ENCODE measurements at places on chromosomes 5 and 9.

DNA sequence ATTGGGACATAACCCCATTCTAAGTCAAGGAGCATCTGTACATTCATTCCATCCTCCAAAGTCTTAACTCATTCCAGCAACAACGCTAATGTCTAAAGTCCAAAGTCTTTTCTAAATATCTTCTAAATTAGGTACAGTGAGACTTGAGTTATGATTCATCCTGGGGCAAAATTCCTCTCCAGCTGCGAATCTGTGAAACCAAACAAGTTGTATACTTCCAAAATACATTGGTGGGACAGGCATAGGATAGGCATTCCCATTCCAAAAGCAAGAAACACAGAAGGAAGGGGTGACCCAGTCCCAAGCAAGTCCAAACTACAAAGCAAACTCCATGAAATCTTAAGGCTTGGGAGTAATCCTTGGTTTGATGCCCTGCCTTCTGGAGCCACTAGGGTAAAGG is 97.6 kb upstream of the FANCC start:
- no peak for DNase-seq

- DNase-seq = no peak
Measured at GRCh38 chr5:163914910-163915309, 409.5 kb downstream of the MAT2B start.

DNA sequence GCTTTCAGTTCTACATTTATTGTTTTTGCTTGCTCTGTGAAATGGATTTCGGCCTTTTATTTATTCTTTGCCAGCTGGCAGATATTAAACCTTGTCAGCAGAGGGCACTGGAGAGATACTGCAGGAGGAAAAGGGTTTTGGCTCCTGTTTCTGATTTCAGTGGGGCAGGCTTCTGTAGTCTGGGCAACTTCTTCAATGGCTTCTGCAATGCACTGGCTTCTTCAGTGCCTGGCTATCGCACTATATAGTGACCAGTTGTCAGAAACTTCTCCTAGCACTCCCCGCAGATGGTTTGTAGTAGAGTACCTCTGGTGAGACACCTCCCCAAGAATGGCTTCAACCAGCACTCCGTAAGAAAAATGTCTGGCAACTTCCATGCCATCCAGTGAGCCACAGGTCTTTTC is 3.2 kb upstream of the NFX1 start:
- DNase-seq = peak; percentile 79

- DNase-seq = no peak
Measured at GRCh38 chr9:85528607-85529006, 213.1 kb downstream of the AGTPBP1 start.

DNA sequence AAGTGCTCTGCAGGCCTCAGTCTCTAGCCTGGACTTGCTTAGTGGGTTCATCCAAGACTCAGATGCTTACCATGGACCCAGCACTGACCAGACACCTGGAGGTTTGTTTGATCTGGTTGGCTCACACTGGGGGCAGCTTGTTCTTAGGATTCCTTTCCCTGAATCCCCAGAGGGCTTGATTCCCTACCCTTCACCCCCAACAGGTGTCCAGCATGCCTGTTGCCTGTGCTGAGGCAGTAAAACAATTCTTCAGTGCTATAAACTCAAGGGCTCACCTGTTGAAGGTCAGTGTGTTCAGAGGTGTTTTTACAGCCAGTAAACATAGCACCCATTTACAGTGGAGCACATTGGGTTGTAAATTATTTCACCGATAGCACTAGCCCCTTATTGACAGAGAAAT is 123.8 kb upstream of the KLF4 start:
- DNase-seq = no peak

DNA sequence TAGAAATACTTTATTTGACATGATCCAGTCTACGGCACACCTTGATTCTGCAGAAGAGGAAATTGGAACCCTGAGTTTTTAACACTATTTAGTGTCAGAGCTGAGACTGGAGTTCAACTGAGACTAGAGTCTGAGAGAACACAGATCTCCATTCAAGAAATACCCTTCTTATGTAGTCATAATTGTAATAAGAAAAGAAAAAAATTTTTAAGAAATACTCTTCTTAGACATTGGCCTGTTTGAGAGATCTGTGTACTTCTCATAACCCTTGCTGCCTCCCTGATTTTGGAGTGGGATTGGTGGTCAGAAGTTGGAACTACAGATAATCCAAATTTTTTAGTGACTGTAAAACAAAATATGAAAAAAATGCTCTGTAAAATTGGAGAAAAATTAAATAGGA is 253.4 kb downstream of the ARRDC3 start:
- DNase-seq = no peak

DNA sequence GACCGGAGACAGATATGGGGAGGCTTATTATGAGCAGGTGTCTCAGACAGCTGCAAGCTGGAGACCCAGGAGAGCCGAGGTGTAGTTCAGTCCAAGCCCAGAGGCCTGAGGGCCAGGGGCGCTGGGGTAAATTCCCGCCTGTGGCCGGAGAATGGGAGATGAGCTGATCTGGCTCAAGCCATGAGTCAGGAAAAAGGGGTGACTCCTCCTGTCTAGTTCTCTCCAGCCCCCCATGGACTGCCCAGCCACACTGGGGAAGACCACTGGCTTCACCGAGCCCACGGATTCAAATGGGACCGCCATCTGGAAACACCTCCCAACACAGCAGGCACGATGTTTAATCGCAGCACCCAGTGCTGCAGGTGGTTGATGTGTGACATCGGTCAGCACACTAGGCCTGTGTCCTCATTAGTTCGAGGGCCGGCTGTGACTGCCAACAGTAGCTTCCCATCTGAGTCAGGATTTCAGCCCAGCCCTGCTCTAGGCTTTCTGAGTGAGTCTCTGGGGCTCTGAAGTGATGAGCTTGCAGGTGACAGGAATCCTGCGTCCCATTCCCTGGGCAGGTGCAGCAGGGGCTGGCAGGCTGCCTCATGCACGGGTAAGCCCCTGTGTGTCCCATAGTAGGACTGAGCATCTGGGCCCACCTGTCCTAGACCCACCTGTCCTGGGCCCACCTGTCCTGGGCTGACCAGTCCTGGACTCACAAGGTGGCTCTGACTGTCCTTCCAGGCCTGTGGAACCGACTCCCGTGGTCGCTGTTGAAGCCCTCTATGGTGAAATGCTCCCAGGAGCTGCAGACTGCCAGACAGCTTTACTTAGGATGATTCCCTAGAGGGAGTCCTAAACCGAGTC is 49.7 kb downstream of the AHRR start:
- DNase-seq = no peak

DNA sequence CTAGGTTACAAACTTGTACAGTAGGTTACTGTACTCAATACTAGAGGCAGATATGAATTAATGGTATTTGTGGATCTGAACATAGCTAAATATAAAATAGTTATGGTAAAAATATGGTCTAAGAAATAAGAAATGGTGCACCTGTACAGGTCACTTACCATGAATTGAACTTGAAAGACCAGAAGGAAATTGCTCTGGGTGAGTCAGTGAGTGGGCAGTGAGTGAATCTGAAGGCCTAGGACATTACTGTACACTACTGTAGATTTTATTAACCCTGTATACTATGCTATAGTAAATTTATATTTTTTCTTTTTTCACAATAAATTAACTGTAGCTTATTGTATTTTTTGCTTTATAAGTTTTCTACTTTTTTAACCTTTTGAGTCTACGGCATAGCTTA is 1020.4 kb downstream of the CDH18 start:
- DNase-seq = no peak

- peak; percentile 29 for DNase-seq
Measured at GRCh38 chr9:116008278-116008677, 145.3 kb upstream of the PAPPA start.

DNA sequence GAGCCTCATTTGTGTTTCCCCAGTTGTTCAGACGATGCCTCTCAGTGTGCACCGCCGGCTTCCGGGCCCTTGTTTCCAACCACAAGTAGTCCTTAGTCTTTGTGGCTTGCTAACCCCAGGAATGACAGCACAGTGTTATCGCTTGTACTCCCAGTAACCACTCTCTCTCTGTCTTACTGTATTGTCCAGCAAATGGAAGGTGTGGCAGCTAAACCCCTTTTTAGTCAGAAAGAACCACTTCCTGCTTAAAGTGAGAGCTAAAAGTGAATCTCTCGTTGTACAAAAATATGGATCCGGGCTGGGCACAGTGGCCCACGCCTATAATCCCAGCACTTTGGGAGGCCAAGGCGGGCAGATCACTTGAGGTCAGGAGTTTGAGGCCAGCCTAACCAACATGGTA is 61.3 kb downstream of the ENC1 start:
- no peak for DNase-seq

GRCh38 chr9:124505006-124505900 is 1.9 kb downstream of the NR5A1 start:
- no peak for DNase-seq

GRCh38 chr5:154038261-154038706 is 426 bp downstream of the FAM114A2 start:
- DNase-seq = no peak

- no peak for DNase-seq
Measured at GRCh38 chr5:58459146-58460001, 512 bp downstream of the PLK2 start.

DNA sequence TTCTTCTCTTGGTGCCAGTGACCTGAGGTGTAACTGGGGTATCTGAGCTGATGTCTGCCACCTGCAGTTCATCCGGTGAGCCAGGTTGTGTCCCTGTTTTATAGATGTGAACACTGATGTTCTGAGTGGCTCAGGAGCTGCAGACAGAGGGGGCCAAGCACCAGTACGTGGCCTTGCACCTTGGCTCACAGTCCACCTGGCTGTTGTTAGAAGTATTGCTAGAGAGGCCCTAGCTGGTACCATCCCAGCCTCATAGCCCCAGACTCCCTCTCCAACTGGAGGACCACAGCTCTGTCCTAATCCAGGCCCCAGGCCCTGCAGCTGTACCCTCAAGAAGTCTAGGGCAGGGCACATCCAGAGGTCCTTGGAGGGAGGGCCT is 16.2 kb downstream of the PHF2 start:
- no peak for DNase-seq

- DNase-seq = no peak
Measured at GRCh38 chr5:61612431-61612830, 280.4 kb downstream of the ZSWIM6 start.

GRCh38 chr9:15416880-15417279 is 5.8 kb upstream of the SNAPC3 start:
- DNase-seq = peak; percentile 26

DNA sequence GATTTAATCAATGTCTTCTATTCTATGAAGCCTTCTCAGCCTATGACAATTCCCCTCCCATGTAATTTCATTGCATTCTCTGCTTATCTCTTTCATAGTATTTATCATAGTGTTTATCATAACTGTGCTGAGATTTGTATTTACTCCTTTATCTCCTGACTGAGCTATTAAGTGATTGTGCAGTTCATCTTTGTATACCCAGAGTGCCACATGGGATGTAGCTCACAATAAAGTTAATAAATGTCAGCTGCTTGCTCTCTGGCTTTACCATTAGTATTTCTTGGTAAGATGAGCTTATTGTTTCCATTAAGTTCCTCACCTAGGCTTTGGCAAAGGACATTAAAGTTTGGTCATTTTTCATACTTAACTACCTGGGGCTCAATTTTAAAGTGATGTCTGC is 275.1 kb upstream of the MPDZ start:
- no peak for DNase-seq

DNA sequence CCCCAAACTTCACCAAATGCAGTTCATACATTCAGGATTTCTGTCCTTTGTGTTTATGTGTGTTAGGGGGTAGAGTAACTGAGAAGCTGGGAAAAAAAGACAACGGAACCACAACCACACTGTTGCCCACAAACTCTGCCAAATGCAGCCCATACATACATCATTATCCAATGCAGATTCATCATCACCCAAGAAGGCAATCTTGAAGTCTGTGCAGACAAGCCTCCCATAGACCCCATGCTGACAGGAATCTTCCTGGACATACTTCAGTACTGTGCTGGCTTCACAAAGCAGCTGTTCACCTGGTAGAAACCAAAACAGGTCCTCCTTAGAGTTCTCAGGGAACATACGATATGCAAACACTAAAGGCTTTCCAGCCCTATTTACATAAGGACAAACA is 38.9 kb downstream of the MTMR12 start:
- no peak for DNase-seq

DNA sequence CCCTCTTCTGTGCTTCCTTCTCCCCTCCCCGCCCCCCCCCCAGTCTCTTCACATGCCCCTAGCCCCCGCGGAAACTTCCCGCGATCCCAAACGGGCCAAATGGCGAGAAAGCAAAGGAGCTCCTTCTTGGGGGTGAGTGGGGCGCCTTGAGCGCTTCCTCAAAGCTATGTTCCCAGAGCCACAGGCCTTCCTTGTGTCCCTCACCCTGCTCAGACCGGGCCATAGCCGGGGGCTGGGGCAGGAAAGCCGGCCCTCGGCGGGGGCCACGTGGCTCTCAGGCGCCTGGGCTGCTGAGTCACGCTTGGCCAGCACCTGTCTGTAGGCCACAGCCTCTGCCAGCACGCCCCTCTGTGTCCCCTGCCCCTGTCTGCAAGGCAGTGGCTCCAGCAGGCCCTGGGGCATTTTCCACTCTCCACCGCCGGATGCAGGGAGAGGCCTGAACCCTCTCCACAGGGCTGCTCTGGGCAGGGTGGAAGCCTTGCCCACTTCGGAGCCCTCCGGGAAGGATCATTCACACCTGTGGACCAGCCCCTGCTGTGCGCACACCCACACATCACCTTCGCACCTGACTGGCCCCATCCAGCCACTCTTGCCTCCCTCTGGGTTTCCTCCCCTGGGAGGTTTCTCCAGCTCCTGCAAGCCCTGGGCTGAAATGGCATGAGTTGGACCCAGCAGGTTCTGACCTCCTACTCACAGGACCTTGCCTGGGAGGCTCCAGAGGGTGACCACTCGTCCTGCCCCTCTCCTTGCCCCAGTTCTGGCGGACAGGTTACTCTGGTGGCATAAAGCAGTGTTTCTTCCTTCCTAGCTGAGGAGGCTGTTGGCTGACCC is 1.2 kb upstream of the SQSTM1 start:
- peak; percentile 60 for DNase-seq

- no peak for DNase-seq
Measured at GRCh38 chr5:78779262-78779661, 130.7 kb upstream of the LHFPL2 start.

GRCh38 chr5:111636736-111637135 is 120.3 kb downstream of the NREP start:
- DNase-seq = no peak

DNA sequence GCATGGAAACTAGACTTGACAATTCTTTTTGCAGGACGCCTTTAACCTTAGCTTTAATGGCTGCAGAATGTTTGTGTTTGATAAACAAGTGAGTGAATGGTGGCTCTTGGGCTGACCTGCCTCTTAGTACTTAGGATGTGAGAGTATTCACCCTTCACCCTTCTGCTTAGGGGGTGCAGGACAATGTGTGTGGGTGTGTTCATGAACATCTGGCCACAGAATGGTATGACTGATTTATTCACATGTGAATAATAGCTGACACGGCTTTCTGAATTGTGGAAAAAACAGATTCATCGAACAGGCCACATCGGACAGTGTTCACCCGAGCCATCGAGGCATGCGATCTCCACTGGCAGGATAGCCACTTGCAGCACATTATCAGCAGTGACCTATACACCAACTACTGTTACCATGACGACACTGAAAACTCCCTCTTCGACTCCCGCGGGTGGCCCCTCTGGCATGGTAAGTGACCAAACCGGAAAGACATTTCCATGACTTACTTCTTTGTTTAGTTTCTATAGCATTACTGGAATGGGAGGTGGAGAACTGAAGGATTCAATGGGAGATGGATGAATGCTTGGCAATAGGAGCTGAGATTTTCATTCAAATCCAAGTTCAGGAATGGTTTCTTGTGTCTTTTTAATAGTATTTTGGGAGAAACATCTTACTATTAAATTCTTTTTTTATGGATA is 193.6 kb downstream of the ZSWIM6 start:
- DNase-seq = peak; percentile 9

GRCh38 chr5:172463031-172463430 is 8.7 kb upstream of the SH3PXD2B start:
- no peak for DNase-seq

- DNase-seq = no peak
Measured at GRCh38 chr9:13278023-13278367, 1.5 kb downstream of the MPDZ start.
